Activated naive CD8-positive, alpha-beta T cell treated with anti-CD3 and anti-CD28 coated beads for 36 hours (primary cell): ENCODE measurements at places on chromosomes 5 and 9. TPM values are rescaled to one million over a fixed set of nuclear protein-coding genes. Genes with fewer than 3 reads are reported as not detected.

- H3K27ac ChIP-seq = no peak overlapping the region
- no peak overlapping the region for H3K4me3 ChIP-seq
- no peak for DNase-seq
- peaks cover 22% of the 10 kb centered on the region for H3K27me3 ChIP-seq
Observed at GRCh38 chr5:93601071-93601801, 18.2 kb downstream of the NR2F1 start.

- H3K27me3 ChIP-seq = no peaks in the 10 kb centered on the region
- H3K36me3 ChIP-seq = no peaks in the 10 kb centered on the region
- H3K4me3 ChIP-seq = no peak overlapping the region
- H3K27ac ChIP-seq = no peak overlapping the region
Observed at GRCh38 chr5:120207129-120207528, 257.0 kb upstream of the PRR16 start.

Gene THBS4
- total RNA-seq = 0.76 TPM

Gene LOX
- total RNA-seq = not detected

Gene TAF11L5
- not detected for total RNA-seq

DNA sequence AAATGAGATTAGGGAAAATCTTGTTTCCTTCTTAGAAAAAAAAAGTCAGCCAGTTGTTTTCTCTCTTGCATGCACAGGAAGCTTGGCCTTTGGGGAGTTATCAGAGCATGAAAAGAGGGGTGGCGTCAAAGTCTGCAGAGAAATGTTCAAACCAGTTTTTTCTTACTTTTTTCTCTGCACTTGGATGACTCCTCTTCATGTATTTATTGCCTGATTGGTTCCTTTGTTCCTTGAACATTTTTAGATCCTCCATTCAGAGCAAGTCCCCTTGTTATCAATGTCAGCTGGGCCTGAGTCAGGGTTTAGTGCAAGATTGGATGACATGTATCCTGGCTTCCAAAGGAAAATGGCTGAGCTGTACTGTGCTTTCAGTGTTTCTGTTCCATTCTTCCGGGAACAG lies 392.6 kb upstream of the BRINP1 start:
- no peak for DNase-seq
- no peaks in the 10 kb centered on the region for H3K4me1 ChIP-seq
- no peak overlapping the region for H3K4me3 ChIP-seq
- H3K27ac ChIP-seq = no peak overlapping the region

DNA sequence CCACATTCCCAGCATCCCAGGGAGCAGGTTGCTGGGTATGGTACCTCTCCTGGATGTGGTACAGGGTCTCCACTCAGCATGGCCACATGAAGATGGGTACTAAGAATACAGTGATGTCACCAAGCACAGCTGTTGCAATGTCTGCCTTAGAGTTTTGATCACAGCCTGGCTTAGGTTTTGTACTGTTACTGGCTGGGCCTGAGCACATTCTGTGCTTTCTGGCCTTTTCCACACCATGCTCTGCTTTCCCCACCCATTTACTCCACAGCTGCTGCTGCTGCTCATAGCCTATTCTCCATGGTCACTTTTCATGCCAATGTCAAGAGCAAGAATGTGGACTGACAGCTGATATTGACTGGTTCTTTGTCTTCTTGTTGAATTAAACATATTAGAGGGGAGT lies 481.9 kb downstream of the ARHGEF28 start:
- H3K4me1 ChIP-seq = no peaks in the 10 kb centered on the region
- H3K4me3 ChIP-seq = no peak overlapping the region
- peaks cover 23% of the 10 kb centered on the region for H3K27me3 ChIP-seq
